Stimulated activated CD8-positive, alpha-beta memory T cell treated with anti-CD3 and anti-CD28 coated beads, Interleukin-4, amount 100 ng/mL, for 24 hours (primary cell): ENCODE measurements at places on chromosomes 11 and 22.

DNA sequence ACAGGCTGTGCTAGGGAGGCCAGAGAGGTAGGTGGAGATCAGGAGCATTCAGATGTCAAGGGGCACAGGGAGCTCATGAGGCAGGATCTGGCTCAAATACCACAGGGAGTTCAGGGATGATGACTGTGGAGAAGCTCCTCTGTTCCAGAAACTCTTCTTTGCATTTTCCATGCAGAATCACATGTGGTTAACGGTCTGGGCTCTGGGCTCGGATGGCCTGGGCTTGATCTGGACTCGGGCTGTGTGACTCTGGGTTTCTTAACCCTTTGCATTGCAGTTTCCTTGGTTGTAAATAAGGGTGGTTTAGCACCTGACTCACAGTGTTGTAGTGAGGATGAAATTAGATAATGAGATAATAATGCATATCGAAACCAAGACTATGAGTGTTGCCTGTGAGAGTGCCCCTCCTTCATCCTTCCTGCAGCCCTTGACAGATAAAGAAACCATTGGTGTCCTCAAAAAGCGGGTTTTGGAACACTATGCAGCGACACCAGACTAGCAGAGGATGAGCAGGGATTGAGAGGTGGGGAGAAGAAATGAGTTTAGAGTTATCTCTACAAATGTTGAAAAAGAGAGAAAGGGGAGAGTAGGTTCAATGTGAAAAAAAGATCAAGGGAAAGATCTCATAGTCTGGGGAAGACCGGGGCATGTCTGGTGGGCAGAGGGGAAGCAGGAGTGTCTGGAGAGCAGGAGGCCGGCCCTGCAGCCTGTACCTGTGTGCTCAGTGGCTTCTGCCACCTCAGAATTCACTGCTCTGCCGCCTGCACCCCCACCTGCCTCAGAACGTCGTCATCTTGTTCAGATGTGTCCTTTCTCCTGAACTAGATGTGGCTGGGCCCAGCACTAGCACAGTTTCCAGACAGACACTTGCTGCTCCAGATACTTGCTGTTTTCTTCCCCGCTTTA lies 197.8 kb upstream of the SORL1-AS1 start:
- no peak for DNase-seq

GRCh38 chr11:112266410-112266778 lies 5.7 kb upstream of the PLET1 start:
- DNase-seq: no peak

DNA sequence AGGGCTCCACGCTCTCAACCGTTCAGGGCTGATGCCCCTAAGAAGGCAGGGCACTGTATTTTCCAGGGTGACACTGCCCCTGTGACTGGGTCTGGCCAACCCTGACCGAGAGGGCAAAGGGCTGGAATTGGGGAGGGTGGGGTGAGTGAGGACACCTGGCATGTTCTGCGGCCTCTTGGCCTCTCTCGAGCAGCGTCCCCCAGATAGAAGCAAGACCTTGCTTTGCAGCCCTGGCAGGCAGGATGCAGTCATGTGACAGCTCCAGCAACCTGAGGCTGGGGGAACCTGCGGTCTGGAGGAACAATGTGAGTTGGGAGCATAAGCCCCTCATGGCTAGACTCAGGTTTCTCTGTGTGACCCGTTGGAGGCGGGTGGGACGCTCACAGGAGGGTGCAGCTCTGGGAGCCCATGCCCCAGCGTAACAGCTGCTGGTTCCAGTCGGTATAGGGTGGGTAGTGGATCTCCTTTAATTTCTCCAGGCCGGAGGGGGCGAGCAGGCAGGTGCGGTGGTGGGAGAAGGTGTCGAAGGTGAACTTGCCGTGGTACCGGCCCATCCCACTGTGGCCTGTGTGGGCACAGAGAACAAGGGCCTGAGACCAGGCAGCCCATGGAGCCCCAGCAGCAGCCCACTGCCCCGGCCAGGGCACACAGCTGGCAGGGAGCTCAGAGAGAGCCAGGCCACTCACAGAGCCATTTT lies 11.4 kb downstream of the ALDH3B2 start:
- no peak for DNase-seq

- no peak for DNase-seq
Measured at GRCh38 chr11:64484191-64485022, 106.6 kb upstream of the SLC22A12 start.

- no peak for DNase-seq
Measured at GRCh38 chr22:48403521-48404403, 1423.9 kb downstream of the BRD1 start.

DNA sequence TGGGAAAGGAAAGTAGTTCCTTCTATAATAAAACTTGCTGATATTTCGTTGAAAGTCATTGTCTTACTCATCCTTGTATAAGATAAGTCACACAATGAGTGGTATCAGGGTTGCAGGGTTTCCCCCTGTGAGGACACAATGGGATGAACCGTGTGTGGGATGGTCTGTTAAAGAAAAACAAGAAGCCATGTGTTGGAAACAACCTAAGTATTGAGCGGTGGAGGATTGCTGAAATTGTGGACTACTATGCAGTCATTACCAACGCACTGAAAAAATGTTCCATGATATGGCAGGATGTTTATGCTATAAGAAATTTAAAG lies 28.6 kb downstream of the PTPRJ start:
- DNase-seq: peak; percentile 51

GRCh38 chr11:64919627-64920026 lies 2.6 kb upstream of the ATG2A start:
- no peak for DNase-seq

DNA sequence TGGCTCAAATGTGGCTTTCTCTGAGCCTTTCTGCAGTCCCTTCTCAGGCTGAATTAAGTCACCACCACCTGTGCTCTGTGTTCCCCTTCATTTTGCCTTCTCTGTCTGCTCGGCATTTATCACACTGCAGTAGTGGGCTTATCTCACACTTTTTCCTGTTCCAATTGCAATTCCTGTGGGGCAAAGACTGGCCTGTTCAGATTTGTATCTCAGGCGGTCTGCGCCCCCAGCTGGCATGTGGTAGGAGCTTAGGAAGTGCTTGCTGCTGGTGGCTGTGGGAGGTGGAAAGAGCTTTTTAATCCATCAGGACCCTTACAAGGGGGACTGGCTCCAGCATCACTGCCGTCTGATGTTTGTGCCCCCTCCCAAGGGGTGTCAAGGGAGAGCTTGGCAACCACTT lies 21.2 kb downstream of the BMAL1 start:
- no peak for DNase-seq

DNA sequence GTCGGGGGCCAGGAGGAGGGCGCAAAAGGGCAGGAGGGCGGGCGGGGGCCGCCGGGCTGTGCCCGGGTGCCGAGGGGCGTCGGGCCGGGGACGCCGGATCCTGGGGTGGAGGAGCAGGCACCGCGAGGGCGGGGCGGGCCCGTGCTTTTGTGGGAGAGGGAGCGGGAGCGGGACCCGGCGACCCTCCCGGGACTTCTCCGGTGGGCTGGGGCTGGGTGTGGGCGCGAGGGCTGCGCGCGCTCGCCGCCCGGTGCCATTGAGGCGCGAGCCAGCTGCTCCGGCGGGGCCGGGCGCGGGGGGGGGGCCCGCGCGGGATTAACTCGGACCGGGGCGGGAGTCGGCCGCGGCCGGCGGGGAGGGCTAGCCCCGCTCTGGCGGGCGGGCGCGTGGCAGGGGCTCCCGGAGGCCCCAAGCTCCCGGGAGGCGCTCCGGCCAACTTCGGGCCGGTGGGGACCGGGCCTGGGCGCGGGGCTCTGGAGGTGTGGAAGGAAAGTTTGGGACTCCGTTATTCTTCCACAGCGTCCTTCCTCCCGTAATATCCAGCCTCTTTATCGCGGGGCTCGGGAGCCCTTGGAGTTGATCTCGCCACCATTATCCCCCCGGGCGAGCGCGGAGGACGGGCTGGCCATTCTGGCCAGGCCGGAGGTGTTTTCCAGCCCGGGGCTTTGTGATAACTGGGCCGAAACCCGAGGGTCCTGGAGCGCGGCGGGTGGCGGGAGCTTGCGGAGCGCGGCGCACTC lies 936 bp downstream of the CECR2 start:
- no peak for DNase-seq

DNA sequence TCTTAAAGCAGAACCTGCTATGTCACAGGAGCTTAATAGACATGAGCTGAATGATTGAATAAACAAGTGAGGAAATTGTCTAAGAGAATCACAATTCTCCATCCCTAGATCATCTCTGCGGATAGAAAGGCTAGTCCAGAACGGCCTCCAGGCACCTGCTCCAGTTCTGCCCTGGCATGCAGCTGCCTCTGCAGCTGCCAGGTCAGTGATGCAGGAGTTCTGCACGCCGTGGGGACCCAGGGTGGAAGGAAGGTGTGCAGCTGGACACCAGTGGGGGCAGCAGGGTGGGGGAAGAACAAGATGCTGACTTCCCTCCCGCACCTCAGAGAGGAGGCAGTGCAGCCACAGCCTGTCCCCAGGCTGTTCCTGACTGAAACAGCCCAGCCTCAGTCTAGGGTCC lies 192.1 kb upstream of the NCAM1 start:
- DNase-seq: no peak

- peak; percentile 12 for DNase-seq
Measured at GRCh38 chr22:44455151-44455962, 42.7 kb downstream of the RTL6 start.

GRCh38 chr11:66976028-66976467 lies 944 bp downstream of the C11orf86 start:
- DNase-seq: no peak

GRCh38 chr11:34065505-34066203 lies 14.1 kb downstream of the CAPRIN1 start:
- DNase-seq: no peak

- no peak for DNase-seq
Measured at GRCh38 chr22:22110548-22111266, 128.1 kb upstream of the TOP3B start.

DNA sequence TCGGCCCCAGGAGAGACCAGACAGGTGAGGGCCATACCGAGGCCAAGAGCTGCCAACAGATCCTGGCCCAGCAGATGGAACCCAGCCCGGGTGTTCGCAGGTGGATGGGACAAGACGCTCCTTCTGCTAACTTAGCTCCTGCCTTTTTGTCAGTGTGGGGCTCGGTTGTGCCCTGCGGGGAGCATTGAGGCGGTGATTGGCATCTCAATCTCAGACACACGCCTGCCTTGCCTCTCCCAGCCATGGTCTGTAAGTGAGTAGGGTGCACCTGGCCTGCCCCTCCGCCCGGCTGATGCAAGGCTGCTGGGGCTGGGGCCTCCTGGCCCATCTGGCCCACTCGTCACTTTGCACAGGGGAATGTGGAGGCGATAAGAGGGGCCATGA lies 350.1 kb downstream of the TBC1D22A start:
- DNase-seq: no peak

DNA sequence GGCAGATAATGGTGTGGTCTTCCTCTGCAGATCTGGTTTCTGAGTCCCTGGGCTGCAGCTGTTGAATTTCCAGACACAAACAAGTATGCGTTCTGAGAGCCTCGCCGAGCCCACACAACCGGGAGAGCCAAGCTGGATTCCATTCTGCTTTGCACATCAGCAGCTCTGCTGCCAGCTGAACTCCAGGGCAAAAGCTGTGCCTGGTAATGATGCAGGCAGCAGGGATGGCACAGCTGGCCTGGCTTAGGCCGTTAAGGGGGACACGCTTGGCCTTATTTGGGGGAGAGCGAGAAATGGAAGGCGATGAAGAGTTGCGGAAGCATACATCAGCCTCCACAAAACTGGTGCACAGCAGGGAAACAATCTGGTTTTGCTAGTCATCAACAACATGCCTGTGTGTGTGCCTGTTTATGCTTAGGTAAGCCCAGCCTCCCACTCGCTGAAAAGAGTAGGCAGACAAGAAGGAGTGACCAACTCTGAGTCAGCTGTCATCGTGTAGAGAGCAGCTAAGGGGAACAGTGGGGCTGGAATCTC lies 25.1 kb downstream of the ADAMTS8 start:
- DNase-seq: no peak

DNA sequence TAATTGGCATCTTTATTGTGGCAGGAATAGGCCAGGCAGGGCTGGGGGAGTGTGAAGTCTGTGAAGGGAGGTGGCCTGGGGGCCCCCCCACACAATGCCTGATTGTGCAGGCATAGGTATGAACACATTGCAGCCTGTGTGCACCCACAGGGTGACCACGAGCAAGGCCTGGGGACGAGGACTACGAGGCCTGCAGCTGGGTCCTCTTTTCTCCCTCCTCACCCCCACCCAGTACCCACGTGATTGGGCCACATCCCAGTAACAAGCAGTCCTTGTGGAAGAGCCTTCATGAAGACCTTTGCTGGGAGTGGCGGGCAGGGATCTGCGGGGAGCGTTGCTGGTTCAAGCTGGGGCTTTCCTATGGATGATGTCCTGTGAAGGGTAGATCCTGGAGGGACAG lies 29.3 kb downstream of the ZBTB16 start:
- no peak for DNase-seq

GRCh38 chr11:120125024-120125423 lies 12.9 kb downstream of the TRIM29 start:
- no peak for DNase-seq

DNA sequence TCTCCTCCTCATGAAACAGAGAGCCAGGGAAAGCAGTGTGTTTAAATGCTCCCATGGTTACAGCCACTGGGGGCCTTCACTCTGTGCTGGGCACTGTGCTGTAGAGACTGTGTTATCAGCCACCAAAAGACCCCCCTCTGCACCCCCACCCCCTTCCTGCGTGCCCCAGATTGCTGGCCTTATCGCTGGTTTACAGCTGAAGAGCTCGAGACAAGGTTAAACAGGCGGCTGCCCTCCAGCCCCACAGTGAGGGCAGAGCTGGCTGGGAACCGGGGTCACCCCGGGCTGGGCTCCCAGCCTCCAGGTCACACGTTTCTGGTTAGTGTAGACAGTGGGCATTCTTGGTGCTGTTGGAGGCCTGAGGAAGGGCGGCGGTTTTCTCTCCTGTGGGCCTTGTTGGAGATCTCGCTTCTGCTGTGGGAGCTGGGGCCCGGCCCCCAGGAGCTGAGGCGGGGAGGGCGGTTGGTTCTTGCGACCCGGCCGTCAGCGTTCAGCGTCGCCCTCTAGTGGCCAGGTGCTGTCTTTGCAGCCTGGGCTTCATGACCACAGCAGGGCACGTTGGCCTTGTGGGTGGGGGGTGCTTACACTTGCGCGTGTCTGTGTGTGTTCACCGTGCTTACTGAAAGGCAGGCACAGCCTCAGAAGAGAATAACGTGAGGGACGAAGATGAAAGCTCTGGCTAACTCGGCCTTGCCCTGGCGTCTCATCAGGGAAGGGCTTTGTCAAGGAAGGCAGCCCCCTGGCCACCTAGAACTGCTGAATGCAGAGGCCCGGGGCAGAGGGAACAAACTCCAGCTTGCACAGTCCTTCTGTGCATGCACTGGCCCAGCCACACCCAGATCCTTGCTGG lies 40.8 kb downstream of the TBC1D22A start:
- peak; percentile 53 for DNase-seq

GRCh38 chr11:77069969-77070582 lies 3.3 kb downstream of the CAPN5 start:
- no peak for DNase-seq

DNA sequence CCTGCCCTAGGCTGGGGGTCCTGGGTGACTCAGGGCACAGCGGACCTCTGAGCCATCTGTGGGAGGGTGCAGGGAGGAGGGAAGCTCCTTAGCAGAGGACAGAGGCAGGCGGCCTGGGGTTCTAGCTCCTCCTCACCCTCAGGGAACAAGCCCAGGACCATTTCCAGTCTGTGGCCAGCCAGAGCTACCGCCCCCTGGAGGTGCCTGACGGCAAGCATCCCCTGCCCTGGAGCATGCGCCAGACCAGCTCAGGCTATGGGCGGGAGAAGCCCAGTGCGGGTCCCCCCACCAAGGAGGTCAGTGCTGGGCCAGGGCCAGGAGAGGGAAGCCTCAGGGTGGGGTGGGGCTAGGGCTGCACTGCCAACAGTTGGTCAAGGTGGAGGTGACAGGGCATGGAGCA lies 26.0 kb upstream of the LRRC10B start:
- peak; percentile 3 for DNase-seq

GRCh38 chr11:71153005-71153390 lies 99.4 kb downstream of the SHANK2 start:
- DNase-seq: no peak
